ENCODE measurements at places on chromosomes 2 and 18.

DNA sequence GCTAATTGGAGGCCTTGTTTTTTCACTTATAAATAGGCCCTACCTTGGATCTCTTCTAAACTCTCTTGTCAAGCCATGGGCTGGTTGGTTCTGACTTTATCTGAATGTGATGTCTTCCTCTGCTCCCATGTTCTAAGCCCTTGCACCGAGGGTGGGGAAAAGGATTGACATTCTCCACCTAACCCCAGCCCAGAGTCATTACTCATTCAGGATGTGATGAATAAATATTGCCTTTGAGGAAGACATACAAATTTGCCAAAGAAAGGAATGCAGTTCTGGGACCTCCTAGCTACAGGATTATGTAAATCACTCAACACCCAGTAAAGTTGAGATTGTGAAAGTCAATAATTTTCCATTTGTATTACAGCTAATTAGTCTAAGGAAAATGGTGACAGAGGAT is 142.1 kb upstream of the LYPD6 start:
- no peak for DNase-seq

DNA sequence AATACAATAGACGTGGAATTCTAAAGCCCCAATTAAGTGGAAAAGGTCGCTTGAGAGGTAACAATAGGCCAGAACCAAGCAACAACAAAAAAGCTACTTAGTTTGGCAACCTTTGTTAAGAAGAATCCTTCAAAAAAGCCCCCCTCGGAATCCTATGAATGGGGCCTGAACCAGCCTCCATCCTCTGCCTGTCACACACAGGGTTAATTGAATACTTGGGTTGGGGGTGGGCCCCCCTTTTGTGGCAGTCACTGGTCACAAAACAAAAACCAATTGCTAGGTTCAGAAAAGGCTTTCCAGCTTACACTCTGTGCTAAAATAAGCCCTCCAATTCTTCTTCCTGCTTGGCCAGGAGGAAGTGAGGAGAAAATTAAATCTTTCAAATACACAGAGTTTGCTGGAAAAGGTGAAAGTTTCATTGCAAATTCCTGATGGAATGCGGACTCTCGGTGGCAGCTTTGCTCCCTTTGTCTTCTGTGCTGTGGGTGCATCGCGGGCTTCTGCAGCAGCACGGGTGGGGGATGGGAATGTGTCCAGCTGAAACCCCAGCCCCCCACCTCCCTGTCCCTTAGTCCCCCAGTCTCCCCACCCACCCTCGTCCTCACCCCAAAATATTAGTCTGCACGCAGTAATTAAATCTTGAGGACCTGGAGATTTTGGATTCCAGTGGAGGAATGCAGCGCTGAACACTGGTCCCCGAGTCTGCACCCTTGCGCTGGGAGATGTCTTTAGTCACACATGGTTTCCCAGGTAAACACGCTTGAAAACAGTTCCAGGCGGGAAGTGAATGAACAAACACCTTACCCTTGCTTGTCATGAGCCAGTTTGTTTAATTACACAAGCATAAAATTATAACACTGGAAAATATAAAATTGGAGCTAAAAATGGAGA is 254.3 kb downstream of the SOX11 start:
- no peak for DNase-seq

DNA sequence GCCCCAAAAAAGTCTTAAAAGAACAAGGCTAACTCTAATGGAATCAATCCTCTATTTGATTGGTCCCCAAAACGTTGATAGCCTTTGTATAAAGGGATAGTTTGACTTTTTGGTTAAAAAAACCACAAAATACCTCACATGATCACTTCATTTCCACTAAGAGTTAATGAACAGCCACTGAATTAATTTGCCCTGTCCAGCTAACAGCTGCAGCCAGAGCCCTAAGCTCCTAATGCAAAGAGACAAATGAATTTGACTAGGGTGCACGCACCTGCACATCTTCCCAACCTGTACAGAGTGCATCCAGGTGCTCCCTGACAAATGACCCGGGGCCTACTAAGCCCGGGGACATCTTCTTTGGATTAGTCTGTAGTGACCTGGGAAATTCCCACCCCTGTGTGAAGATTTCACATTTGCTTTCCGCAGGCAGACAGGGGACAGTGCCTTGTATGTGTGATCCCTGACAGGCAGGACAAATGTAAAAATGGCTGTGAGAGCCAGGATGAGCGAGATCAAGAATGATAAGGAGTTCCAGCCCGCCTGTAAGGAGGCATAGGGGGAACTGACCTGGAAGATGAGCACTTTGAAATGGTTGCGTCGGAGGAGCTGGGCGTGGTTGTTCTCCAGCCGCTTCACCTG is 893 bp downstream of the CAVIN2 start:
- no peak for DNase-seq

DNA sequence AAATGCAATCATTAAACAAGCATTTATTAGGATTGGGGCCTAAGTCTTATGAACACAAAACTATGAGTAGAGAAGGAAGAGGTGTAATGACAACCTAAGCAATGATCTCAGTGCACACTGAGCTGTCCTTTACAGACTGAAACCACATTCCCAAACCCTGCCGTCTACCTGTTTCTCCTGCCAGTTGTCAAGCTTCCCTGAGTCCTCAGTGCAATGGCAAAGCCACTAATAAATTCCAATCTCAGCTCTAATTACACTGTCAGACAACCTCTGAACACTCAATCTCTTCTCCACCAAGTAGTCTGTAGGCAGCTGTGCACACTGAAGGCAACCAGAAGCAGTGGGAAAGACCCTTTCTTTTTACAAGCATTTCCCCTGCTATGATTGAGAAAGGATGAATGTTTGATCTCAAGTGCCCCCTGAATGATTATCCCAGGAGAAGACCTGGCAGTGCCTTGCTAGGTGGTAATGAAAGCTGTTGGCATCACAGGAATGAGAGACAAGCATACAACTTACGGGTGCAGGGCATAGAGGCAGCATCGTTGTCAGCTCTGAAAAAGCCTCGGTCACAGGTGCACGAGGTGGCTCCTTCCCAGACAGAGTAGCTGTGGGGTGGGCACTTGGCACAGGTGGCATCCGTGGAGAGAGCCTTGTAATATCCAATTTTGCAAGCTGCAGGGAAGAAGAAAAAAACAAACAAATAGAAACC is 71.4 kb downstream of the EPHA4 start:
- DNase-seq = no peak

- DNase-seq = no peak
Measured at GRCh38 chr2:239462191-239462515, 61.3 kb upstream of the HDAC4 start.

- no peak for DNase-seq
Measured at GRCh38 chr2:56232912-56233311, 49.1 kb downstream of the CCDC85A start.

Measured in stimulated activated CD8-positive, alpha-beta memory T cell treated with anti-CD3 and anti-CD28 coated beads, Interleukin-4, amount 100 ng/mL, for 24 hours (primary cell).